ENCODE measurements at places on chromosomes 7 and 10. TPM values are rescaled to one million over a fixed set of nuclear protein-coding genes. Genes with fewer than 3 reads are reported as not detected.

TAC1 gene
- polyA plus RNA-seq = not detected

- DNase-seq = no peak
Observed at GRCh38 chr7:12695965-12696364, 8.5 kb downstream of the ARL4A start.

- no peak for DNase-seq
Observed at GRCh38 chr7:92766461-92767003, 69.8 kb downstream of the CDK6 start.

GRCh38 chr7:70380421-70381015, 751.4 kb upstream of the GALNT17 start:
- no peak for DNase-seq

DNA sequence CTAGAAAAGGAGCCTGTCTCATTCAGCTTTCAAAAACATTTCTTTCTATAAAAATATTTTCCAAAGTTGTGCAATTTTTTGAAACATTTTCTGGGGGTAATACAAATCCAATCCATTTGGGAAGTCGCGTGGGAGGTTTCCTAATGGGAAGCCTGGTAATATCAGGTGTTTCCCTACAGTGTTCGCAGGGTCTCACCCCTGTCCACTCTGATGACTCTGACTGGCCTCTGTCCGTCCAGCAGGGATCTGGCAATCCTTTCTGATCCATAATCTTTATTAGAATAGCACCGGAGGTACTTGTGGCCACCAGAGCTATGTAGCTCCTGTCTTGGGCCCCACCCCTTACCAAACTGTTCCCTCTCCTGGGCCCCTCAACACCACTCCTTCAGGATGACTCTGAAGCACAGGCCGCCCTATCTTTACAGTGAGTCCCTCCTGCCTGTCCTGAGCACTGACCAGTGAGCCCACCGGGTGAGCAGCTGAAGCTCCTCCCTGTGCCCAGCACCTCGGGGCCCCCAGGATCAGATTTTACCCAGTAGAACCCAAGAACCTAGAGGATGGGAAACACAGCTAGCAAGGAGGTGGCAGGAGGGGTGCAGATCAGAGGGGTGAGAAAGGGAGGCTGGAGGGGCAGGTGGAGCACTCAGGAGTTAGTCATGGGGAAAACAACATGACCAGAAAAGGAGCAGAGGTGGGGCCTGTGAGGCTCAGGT, 84.8 kb downstream of the PTPRE start:
- DNase-seq = no peak
